MG63 (cell line): ENCODE measurements at places on chromosomes 4 and X.

DNA sequence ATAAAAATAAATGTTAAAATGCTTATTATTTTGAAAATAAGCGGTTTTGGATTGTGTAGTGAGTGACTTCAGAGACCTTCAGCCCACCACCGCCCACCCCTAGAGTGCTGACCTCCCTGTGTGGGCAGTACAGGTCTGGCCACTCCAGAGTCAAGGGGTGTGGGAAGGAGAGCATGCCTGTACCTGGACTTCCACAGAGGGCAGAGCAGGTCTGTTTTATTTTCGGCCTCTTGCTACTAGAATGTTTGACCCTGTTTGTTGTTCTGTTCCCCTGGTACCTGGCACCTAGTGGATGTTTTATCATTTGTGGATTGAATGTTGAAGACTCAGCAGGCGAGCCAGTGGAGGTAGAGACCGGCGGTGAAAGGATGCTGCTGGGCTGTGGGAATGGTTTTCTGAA is 14.3 kb downstream of the PIGG start:
- DNase-seq, result no peak

DNA sequence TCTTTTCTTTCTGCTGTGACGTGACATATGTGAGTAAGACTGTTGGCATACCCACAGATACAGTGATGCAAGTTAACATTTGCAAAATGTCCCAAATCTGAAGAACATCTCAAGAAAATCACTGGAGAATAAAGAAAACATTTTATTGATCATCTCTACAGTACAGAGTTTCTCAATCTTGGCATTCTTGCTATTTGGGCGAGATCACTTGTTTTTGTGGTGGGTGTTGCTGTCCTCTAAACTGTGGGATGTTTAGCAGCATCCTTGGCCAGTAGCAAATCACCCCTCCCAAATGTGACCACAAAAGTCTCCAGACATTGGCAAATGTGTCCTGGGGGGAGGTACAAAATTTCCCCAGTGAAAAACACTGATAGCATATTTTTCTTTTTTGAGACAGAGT is 28.8 kb downstream of the AMELX start:
- no peak for DNase-seq

- peak; percentile 64 for DNase-seq
Measured at GRCh38 chr4:102139132-102139573, 206.1 kb downstream of the SLC39A8 start.

DNA sequence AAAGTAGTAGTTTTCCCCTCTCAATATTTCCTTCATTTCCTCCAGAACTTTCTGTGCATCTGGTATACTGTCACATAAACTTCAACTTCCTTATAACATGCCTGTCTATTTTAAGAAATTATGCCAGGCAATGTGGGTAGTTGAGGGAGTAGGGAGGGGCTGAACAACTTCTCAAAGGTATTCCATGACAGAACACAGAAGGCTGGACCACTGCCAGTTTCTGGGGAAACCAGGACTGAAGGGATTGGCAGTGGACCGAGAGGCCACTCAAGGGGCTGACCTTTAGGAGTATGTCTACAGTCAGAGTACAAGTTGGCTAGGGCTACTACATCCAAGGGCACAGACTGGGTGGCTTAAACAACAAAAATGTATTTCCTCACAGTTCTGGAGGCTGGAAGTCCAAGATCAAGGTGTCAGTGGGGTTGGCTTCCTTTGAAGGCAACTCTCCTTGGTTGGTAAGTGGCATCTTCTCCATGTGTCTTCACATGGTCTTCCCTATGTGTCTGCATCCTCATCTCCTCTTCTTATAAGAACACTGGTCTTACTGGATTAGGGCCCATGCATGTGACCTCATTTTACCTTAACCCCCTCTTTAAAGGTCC is 6.9 kb downstream of the SH3RF1 start:
- no peak for DNase-seq

DNA sequence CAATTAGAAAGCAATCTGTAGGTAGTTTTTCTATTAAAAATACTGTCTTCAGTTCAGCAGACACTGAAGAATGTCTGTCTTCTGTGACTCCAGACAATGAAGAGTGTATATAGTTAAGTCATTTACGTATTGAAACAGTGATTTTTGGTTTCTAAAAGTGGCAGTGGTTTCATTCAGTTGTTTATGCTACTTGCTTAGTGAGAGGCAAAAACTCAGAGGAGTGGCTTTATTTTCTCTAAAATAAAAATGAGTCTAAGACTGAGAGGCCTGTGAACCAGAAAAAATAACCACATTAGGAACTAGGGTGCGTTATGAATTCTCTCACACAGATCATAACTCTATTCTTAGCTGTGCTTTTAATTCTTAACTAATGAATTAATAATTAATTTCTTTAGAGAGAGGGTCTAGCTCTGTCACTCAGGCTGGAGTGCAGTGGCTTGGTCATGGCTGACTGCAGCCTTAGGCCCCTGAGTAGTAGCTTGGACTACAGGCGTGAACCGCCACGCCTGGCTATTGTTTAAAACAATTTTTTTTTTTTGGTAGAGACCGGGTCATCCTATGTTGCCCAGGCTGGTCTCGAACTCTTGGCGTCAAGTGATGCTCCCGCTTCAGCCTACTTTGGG is 31.4 kb downstream of the FREM3 start:
- DNase-seq, result no peak
